CD8-positive, alpha-beta memory T cell (primary cell): ENCODE measurements at places on chromosomes 6 and 20.

DNA sequence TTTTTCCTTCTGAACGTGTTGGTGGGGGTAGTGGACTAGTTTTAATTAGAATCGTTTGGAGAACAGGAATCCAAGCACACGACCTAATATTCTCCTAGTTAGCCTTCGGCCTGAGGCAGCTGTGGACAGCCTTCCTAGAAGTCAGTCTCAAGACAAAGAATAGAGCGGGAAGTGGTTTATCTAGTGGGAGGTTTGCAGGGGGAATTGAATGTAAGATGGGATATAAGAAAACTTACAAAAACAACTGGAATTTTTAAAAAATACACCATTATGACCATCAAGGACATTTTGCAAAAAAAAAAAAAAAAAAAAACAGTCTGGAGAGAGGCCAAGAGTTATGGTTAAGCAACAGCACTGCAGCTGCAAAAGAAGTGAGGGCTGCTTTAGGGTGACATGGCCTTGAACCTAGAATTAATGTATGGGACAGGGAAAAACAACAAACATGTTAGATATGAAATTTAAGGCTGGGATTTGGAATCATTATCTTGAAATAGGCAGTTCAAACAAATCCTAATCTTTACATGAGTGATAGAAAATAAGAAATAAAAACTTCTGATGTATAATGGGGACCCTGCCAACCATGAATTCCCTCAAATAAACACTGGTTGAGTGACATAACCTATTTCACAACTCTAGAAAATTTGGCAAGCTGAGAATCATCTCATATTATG is 40.2 kb downstream of the PLAGL1 start:
- DNase-seq: no peak

DNA sequence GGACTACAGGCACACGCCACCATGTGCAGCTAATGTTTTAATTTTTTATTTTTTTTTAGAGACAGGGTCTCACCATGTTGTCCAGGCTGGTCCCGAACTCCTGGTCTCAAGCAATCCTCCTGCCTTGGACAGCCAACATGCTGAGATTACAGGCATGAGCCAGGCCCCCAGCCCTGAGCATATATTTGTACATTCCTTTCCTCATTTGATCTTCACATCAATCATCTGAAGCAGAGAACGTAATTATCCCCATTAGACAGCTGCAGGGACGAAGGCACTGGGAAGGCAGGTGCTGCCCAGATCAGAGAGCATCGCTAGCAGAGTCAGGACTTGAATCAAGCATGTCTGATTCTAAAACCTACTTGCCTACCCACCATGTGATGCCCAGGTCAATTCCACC is 41.0 kb upstream of the SIRPA start:
- DNase-seq: no peak

GRCh38 chr6:13913226-13914001 is 11.3 kb upstream of the RNF182 start:
- DNase-seq: no peak

- no peak for DNase-seq
These were observed 102.1 kb downstream of the NRSN1 start for GRCh38 chr6:24228123-24228522.

DNA sequence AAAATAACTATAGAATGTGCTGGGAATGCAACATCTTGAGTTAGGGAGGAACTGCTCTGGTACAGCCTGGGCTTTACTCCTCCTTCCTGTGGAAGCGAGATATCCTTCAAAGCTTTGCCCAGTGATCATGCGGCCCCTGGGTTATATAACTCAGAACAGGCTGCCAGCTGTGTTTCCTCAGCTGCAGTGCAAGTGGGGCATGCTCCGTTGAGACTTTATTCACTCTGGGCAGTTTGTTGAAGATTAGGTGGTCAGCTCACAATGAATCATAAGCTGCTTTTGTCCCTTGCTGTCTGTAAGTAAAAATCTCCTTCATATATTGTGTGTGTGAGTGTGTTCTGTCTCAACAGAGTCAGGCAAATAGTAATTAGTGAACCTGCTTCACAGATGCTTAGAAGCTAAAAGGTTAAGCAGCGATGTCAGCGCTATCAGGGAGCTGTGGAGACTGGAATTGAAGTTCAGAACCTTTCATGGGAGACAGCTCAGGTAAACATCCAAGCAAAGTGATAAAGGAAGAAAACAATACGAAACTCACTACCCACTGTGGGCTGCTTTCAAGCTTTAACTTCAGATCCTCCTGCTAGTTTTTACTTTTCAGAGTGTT is 688.4 kb downstream of the HTR1B start:
- DNase-seq: no peak

DNA sequence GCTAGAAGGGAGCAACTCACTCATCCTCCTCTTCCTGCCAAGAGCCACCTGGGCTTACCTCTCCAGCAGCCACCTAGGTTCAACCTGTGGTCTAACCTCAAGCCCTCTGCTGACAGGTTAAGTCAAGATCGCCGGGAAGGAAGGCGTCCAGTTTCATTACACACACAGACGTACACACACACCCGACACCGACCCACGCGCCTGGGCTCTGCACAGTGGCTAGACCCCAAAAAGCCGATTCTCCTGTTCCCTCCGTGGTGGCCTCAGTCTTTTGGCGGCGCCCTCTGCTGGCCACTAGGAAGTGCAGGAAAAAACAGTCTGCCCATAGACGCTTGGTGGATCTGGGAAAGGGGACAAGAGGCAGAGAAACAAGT is 52.8 kb downstream of the MRPL14 start:
- DNase-seq: peak; percentile 78

DNA sequence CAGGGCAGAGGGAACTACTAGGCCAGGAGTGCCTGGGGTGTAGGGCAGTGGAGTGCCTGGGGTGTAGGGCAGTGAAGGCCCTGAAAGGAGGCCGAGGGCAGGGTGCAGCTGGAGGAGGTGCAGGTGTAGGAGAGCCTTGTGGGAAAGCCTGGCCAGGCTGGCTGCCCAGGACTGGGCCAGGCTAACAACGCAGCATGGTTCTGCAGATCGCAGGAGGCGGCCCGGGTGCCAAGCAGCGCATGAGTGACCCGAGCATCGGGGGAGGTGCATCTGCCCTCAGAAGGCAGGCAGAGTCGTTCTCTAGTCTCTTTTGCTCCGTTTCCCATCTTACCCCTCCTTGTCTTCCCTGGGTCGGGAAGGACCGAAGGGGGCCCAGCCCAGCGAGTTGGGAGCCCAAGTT is 151.5 kb upstream of the PHACTR3 start:
- DNase-seq: no peak

DNA sequence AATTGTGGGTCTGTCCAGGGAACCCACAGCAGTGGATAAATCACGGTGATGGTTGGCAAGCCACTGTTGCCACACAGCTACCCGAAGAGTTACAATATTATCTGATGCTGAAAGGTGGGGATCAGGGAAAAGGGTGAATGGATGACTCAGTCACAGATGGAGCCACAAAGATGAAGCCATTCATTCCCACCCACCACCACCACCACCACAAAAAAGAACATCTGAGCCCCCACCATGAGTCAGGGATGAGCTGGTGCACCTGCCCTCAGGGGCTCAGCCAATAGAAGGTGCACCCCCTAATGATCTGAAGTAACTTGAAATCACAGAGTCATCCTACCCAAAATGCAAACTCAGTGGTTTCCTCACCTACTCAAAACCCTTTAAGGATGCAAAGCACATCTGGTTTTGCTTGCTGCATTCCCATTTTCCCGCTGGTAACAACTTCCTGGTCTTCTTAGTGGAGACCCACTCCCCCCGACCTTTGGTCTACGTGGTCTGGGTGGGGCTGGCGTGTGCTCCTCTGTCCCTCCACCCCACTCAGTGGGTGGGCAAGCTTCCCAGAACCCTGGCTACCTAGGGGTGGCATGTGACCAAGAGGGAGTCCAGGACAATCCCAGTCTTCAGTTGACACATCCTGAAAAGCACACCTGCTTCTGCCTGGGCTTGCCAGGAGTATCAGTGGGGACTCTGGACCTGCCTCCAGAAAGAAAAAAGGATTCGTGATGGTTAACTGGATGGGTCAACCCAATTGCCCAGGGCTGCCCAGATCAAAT is 125.5 kb downstream of the ANKRD60 start:
- DNase-seq: no peak

DNA sequence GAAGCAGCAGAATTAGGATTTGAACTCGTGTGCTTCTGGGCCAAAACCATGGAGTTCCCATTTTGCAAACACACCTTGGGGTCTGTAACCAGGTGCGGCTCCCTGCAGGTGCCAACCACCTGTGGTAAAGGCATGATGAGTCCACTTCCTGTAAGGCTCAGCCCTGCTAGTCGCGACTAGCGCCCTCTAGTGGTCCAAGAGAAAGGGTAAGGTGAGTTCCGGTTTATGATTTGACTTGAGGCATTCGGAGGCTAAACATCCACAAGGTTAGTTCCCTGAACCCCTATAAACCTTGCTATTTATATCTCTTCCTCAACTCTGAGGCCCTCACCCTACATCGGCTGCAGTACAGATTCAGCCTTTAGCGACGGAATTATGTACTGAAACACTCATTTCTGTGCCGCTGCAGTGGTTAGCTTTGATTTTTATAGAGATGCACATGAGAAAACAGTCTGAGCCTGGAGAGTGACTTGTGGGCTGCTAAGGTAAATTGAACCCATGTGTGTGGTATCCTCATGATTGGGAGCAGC is 173.4 kb downstream of the PLCB1 start:
- DNase-seq: peak; percentile 68

DNA sequence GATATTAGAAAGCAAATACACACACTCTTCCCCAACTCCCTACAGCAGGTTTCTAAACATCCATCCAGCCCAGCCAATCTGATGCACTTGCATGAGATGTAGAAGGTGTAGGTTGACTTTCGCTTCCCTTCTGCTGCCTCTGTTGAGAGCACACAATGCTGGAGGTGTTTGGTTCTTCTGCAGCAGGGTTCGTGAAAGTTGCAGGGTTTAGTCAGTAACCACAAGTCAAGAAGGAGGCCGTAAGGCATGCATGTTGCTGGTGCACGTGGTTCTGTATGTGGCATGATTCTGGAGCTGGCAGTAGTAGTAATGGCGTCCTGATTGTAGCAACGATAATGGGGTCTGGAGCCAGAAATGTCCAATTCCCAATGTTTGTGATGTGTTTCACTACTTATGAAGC is 53.0 kb downstream of the DEK start:
- DNase-seq: no peak

GRCh38 chr20:44074252-44075151 is 112.5 kb downstream of the JPH2 start:
- DNase-seq: no peak

DNA sequence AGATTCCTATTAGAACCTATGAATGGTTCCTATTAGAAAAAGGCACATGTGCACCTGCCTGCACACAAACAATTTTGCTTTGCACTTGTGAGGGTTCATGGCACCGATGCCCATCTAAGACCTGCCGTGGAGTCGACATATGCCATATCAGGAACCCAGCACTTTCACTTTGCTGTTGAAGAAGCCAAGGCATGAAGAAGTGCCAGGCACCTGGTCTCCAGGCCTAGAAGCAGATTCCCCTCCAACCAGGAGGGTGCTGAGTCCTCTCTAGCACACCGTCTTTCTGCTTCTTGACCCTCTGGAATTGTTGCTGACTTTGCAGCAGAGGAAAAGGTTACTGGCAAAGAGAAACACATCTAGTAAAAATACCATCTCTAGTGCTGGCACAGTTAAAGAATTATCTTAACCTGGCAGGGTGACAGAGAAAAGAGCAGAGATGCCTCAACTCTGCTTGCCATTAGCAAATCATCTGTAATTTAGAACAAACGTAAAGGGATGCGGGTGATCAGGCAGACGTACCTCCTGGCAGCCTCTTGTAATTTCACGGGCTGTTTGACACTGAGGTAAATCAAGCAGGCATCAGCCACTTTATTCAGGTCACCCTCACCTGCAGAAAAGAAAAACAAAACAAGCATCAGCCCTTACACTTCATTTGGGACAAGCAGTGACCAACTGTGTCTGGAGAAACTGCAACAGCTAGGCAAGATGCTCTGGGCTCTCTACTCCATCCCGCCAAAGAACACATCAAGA is 37.2 kb downstream of the TTI1 start:
- DNase-seq: no peak

GRCh38 chr6:1215884-1216487 is 95.9 kb upstream of the FOXQ1 start:
- no peak for DNase-seq

GRCh38 chr6:135286962-135287538 is 105.9 kb downstream of the MYB start:
- no peak for DNase-seq

DNA sequence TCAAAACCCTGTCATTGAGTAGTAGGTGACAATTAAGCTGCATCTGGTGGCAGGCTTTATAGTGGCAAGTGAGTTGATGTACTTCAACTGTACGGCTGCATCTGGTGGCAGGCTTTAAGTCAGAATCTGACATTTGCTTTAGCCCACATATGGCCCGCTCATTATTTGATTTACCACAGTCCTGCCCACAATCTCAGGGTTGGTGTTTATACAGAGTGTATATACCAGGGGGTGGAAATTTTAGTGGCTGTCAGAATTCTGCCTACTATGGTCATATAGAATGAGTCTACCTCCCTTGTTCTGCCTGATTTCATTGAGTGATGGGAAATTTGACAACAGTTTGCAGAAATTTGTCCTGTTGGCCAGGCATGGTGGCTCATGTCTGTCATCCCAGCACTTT is 112.3 kb downstream of the SMAP1 start:
- DNase-seq: no peak

DNA sequence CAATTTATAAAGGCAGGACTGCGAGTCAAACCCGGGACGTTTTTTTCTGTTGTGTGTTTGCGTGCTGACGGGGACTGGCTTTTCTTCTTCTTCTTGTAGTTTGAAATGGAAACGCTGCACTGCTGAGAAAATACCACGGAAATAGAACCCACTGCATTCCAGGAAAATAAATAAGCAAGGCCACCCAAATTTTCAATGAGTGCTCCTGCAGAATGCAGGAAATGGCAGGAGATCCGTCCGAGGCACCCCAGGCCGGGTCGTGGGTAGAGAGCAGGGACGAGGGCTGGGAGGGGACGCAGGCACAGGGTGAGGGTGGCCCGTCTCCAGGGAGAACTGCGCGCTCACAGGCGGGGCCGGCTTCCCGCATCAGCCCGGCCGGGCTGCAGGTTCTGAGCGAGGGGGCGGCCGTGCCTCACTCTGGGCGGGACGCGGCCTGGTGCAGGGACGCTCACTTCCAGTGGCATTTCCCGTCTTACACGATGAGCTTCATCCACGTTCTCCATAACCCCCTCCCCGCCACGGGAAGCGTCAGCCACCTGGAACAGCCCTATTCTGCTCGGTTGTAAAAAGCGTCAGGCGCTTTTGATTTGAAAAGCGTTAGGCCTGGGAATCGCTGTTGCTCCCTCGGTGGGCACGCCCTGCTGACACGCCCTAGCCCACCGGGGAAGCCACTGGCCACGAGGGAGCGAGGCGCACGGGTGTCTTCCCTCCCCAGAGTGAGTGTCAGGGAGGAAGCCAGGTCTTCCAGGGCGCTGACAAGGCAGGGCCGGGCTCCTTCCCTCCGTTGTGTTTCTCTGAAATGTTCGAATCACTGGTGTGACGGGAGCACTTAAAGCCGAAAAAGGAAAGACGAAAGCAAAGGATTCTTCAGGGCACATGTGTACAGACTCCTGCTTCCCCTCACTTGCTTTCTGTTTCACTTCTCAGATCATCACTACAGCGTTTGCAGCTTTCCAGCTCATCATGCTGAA is 17.9 kb upstream of the EXOC2 start:
- peak; percentile 60 for DNase-seq

GRCh38 chr6:113843500-113844073 is 13.6 kb upstream of the MARCKS start:
- DNase-seq: no peak
